Stimulated activated effector memory CD8-positive, alpha-beta T cell treated with anti-CD3 and anti-CD28 coated beads, Interleukin-12 subunit alpha, Interleukin-12 subunit beta, amount 100 ng/mL, for 72 hours (primary cell): ENCODE measurements at places on chromosomes 1 and 21.

DNA sequence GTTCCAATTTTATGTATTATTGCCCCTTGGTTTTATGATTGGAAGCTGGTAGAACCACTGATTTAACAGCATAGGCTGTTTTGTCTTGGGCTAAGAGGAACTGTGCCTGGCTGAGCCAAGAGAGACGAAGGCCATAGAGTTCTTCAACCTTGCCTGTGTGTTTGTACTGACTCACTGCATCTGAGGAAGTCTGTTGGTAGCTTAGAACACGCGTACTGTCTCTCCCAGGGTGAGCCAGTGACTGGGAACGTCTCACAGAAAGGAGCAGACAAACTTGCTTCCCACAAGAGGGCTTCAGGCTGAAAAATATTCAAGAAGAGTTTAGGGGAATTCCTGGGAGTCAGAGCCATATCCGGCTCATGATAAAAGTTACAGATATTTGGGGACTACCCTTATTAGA, 14.9 kb downstream of the TMEM51 start:
- DNase-seq, result no peak

GRCh38 chr1:32353431-32353830, 8.9 kb downstream of the FAM229A start:
- no peak for DNase-seq

DNA sequence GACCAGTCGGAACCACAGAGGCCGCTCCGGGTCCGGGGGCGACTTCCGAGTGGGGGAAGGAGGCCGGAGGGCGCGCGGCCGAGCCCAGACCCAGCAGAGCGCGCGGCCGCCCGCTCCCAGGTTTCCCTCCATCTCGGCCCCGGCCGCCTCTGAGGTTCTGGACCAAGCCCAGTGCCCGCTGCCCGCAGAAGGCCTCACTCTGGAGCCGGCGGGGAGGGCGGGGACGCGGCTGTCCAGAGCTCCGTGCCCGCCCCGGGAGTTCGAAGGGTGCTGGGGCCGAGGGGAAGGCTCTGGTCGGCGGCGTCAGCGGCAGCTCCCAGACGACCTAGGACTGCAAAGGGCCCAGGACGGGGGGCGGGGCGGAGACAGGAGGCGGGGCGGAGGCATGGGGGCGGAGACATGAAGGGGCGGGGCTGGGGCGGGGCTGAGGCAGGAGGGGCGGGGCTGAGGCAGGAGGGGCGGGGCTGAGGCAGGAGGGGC, 48.0 kb upstream of the SLC19A1 start:
- DNase-seq, result peak; percentile 82

GRCh38 chr1:27163093-27163492, 8.2 kb upstream of the SLC9A1 start:
- no peak for DNase-seq

- peak; percentile 26 for DNase-seq
Measured at GRCh38 chr1:66331658-66332547, 202.1 kb upstream of the SGIP1 start.

- DNase-seq, result no peak
Measured at GRCh38 chr1:65317866-65318653, 8.7 kb downstream of the DNAJC6 start.

DNA sequence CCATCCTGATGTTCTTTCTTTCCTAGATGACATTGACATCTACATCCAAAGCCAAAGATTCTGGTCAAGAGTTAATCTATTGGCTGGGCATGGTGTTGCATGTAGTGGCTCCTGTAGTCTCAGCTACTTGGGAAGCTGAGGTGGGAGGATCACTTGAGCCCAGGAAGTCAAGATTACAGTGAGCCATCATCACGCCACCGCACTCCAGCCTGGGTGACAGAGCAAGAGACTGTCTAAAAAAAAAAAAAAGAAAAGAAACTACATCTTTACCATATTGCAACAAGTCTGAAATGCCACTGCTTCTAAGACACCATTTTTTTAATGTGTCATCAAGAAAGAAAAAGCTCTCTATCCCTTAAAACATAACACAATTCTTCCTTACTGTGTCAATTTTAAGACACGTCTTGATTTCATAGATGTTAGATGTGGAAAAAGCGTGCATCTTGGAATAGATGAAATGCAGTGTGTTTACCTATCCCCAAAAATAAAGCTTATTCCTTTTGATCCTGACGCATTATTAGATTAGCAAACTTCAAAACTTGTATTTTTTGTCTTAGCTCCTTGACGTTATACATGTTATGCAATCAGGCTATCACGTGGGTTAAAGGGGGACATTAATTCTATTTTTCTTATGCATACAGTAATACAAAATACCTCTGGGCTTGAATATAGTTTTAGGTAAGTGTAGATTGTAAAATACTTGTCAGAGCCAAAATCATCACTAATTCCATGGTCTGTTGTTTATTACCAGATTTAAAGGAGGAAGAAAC, 46.3 kb downstream of the ELAPOR1 start:
- DNase-seq, result no peak

GRCh38 chr1:88376421-88376820, 307.7 kb upstream of the PKN2 start:
- no peak for DNase-seq

DNA sequence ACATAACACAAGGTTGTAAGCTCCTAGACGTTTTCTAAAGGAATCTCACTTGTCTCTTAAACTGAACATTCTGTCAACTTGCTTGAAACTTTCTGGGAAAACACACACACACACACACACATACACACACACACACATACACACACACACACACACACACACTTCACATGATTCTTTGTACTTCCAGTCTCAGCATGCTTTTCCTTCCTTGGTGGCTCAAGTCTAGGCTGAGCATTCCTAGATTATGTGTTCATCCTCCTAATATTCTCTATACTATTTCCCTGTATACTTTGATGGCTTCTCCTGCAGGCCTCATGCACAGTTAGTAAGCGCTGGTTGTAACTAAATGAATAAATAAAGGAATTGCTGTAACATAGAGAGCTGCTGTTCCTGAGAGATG, 372.1 kb downstream of the PTPRC start:
- DNase-seq, result no peak

DNA sequence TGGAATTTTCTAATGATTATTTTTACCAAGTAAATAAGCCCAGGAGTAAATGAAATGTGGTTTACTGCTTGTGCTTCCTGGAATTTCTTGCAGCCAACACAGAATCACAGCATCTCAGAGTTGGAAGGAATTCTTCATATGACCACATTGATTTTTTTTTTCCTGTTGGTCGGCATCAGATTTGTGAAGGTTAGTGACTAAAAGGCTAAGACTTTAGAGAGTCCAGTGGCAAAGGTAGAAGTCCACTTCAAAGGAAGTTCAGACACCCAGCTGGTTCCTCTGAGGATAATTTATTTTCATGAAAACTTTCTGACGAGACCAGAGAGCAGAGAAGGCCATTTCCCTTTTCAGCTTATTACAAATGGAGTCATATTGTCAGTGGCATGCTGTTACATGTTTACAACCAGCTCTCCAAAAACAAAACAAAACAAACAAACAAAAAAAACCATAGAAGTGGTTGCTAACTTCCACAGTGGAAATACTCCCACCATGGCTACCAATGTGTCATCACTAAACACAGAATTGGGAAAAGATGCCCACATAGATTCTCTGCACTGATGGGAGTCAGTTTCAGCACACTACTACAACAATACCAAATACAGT, 77.2 kb upstream of the CDC42BPA start:
- no peak for DNase-seq

DNA sequence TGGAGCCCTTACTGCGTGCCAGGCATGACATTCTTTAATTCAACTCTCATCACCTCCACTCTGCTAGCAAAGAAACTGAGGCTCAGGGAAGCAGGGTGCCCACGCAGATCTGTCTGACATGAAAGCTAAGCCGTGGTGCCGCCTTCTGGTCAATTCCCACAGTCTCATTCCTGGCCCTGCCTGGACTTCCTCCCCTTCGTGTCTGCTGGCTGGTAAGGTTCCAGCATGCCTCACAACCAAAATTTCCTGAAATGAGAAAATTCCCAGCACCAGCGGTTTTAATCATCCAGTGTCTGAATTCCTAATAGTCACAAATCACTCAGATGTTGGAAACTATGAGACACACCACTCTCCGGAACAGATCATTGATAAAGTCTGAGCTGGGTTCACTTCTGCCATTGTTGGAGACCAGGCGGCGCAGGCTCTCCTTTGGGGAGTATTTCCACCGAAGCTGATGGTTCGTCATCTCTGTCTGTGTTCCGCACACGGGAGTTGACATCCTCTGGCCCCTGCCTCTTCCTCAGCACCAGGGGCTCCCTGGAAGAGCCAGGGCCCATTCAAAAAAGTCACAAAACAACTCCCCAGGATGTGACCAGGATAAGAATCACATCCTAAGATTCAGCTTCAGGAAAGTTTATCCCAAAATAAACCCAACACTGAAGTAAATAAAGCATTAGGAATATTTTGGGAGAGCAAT, 167.7 kb downstream of the PLPP3 start:
- DNase-seq, result no peak

- no peak for DNase-seq
Measured at GRCh38 chr1:94020764-94021579, 100.0 kb downstream of the ABCA4 start.

DNA sequence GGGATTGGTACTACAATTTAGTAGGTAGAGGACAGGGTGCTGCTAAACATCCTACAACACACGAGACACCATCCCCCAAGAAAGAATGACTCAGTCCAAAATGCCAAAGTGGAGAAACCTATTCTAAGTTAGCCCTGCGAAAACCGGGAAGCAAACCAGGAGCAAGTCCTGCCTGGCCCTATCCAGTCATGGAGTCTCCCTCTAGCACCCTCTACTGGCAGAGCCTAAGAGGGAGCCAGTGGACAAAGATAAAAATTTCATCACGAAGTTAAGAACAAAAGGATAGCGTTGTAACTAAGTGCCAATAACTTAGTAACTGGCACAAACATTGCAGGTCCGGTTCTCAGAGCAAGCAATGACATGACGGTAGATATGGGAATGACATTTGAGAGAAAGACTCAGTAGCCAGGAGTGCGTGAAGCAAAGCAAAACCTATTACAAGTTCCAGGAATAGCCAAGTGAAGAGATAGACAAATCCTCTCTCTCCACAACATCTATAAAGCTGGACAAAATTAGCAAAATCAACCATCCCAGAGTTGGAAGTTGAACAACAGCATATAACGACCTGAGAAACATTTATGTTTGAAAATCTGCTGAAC, 383.5 kb downstream of the OMA1 start:
- no peak for DNase-seq

DNA sequence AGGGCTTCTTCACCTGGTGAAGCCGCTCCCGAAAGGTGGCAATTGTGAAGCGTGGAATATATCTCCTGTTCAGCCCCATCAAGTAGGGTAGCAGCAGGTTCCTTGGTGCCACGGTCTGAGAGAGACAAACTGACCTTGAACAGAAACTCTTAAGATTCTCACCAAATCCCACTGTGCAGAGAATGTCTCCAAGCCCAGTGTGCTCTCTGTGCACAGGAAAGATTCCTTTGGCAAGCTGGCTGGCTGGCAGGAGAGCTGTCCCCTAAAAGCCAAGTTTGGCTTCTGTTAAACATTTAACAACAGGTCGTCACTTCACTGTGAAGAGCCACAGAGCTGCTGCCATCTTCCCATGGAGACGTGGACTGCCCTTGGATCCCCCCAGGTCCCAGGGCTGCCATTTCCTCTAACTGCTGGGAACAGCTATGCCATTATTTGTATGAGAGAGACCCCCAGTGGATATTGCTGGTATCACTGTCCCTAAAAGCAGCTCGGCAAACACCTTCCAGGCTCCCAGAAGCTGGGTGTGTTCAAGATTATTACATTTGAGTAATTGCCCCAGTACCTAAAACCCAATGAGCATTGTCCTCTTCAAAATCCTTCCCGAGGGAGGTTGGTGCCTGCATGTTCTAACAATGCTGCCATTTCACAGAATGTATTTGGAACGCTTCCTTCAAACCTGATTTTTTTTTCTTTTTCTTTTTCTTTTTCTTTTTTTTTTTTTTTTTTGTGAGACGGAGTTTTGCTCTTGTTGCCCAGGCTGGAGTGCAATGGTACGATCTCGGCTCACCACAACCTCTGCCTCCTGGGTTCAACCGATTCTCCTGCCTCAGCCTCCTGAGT, 71.8 kb downstream of the CD58 start:
- DNase-seq, result peak; percentile 71

DNA sequence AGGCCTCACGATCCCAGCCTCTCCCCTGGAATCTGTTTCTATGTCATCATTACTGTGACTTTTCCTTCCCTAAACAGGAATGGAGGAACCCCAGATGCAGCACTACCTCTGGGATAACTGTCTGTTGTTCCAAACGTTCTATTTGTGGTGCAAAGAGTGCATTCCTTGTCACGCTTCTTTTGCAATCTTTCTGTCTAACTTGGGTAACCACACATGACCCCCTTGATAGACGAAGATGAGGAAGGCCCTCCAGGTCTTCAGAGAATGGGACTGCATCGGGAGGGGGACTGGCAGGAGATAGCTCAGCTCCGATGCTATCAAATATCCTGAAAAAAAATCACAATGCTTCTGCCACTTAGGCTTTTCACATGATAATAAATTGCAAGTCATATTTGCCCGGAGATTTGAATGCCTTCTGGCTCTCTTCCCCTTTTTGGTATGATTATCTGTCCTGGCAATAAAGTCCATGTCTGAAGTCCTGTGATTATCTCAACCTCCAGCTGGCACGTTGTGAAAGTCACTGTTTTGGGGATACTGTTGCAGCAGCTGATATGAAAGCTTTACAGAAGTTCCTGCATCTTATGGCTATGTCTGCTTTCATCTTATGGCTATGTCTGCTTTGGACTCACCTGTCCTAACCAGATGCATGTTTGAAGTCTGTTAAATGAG, 148.7 kb upstream of the LMO4 start:
- no peak for DNase-seq

DNA sequence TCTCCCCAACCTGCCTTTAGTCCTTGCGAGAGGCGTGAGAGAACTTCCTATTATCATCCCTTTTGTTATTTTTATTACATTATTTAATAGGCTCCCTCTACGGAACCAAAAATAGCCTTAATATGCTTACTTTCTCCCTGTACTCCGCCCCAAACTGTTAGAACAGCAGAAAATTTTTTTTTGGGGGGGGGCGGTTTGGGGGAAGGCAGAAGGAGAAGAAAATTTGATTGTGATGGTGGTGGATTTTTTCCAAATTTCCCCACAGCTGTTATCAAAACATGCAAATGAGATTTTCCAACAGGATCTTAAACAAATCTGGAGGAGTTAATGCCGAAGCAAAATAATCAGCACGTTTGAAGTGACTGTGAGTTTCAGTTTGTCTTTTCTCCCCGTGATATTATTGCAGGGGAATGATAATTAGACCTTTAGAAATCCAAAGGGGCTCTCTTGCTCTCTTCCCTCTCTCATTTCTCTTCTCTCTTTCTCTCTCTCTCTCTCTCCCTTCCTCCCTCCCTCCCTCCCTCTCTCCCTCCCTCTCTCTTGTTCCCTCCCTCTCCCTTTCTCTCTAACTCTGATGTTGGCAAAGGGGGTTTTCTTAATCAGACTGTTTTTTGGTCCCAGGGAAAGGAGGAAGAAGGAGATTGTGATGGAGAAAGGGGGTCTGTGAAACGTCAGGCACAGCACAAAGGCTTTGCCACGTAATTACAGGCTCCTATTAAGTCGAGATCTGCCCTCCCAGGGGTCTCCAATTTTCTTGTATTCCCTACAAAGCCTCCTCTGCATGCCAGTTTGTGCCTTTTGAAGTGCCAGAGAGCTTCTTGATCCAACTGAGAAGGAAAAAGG, 1.1 kb upstream of the PRRX1 start:
- no peak for DNase-seq
